ENCODE measurements at places on chromosomes 7 and 10. TPM values are rescaled to one million over a fixed set of nuclear protein-coding genes. Genes with fewer than 3 reads are reported as not detected.

GRCh38 chr7:158030566-158030965 is 557.1 kb downstream of the PTPRN2 start:
- H3K36me3 ChIP-seq = no peaks in the 10 kb centered on the region
- no peaks in the 10 kb centered on the region for H3K27me3 ChIP-seq
- H3K27ac ChIP-seq = no peak overlapping the region
- DNase-seq = no peak
- no peak overlapping the region for H3K4me3 ChIP-seq

- DNase-seq = peak; percentile 48
- peaks cover 7% of the 10 kb centered on the region for H3K4me1 ChIP-seq
- H3K27me3 ChIP-seq = no peaks in the 10 kb centered on the region
- H3K4me3 ChIP-seq = no peak overlapping the region
These were observed 46.5 kb downstream of the LHPP start for GRCh38 chr10:124508070-124508667.

DNA sequence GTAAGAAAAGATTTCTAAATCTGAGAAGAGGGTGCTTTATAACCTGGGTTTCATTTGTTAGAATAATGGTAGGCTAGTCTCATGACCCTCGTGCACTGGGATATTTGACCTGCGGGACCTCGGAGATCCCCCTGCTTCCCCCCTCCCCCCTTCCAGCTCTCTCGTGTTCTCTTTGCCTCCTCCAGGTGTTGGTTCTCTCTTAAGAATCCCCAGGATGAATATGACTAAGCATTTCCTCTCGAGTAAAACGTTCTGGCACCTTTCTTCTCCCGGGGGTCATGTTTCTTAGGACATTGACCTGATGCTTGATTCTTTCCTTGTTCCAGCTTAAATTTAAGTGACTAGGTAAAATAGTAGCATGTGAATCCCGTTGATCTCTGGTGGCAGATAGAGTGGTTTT is 71.2 kb downstream of the SHH start:
- H3K27me3 ChIP-seq = no peaks in the 10 kb centered on the region
- H3K27ac ChIP-seq = no peak overlapping the region
- peaks cover 62% of the 10 kb centered on the region for H3K36me3 ChIP-seq
- no peak overlapping the region for H3K4me3 ChIP-seq
- DNase-seq = no peak
- peaks cover 4% of the 10 kb centered on the region for H3K4me1 ChIP-seq

- no peak for DNase-seq
- no peaks in the 10 kb centered on the region for H3K27me3 ChIP-seq
- H3K27ac ChIP-seq = no peak overlapping the region
- H3K4me3 ChIP-seq = no peak overlapping the region
- no peaks in the 10 kb centered on the region for H3K36me3 ChIP-seq
These were observed 1.2 kb downstream of the CFAP69 start for GRCh38 chr7:90246171-90246570.

DNA sequence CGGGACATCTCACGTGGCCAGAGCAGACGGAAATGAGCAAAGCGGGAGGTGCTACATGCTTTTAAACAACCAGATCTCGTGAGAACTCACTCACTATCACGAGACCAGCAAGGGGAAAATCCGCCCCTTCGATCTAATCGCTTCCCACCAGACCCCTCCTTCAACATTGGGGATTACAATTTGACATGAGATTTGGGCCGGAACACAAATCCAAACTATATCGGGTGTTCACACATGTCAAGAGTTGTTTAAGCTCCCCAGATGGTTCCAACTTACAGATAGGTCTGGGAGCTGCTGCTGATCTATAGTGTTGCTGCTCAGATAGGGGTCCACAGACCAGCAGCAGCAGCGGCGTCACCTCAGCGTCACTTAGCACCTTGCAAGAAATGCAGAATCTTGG is 194.9 kb downstream of the GPAM start:
- H3K27ac ChIP-seq = no peak overlapping the region
- DNase-seq = no peak
- H3K27me3 ChIP-seq = no peaks in the 10 kb centered on the region
- no peak overlapping the region for H3K4me3 ChIP-seq
- no peaks in the 10 kb centered on the region for H3K36me3 ChIP-seq

DNA sequence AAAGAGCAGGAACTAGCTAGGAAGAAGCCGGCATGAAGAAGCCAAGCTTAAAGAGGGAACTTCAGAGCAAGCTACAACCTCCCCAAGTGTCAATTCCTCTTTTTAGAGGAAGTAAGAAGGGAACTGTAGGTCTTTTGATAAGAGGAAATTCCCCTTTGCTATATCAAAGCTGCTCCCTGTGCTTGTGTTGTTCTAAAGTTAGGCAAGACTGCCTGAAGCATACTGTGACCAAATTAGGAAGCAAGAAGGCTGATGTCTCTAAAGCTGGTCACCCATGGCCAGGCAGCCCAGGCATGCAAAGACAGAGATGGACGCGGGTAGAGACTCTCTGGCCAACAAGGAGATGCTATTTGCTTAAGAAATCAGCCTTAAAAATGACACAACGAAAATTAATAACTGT is 87.9 kb downstream of the RNF216 start:
- no peaks in the 10 kb centered on the region for H3K36me3 ChIP-seq
- peak; percentile 91 for DNase-seq
- H3K27me3 ChIP-seq = no peaks in the 10 kb centered on the region

- no peak overlapping the region for H3K27ac ChIP-seq
- peak; percentile 85 for DNase-seq
- no peaks in the 10 kb centered on the region for H3K27me3 ChIP-seq
- H3K36me3 ChIP-seq = no peaks in the 10 kb centered on the region
These were observed 9.9 kb upstream of the PSMG3 start for GRCh38 chr7:1579481-1580421.

DNA sequence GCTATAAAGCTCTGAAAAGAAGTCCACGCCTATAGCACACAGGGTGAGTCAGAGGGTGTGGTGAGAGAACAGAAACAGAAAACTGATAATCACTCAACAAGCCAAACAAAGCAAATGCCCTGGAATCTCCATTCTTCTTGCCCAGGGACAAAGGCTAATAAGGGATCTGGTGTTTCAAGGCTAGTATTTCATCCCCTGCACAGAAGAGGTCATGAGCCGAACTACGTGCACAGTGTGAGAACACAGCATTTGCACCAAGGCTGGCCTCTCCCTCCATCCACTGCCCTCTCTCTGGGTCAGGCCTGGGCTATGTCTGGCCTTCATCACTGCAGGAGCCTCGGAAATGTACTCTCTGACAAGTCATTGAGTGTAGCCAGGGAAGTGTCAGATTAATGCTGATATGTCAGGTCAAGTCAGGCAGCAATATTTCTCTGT is 42.7 kb downstream of the PRR15 start:
- no peak for DNase-seq
- H3K4me1 ChIP-seq = peaks cover 3% of the 10 kb centered on the region
- H3K27ac ChIP-seq = no peak overlapping the region
- H3K36me3 ChIP-seq = no peaks in the 10 kb centered on the region
- H3K27me3 ChIP-seq = no peaks in the 10 kb centered on the region
- no peak overlapping the region for H3K4me3 ChIP-seq

- peak; percentile 68 for DNase-seq
- H3K27ac ChIP-seq = no peak overlapping the region
- H3K4me3 ChIP-seq = no peak overlapping the region
These were observed 437.5 kb downstream of the KIF20B start for GRCh38 chr10:90138844-90139243.

DNA sequence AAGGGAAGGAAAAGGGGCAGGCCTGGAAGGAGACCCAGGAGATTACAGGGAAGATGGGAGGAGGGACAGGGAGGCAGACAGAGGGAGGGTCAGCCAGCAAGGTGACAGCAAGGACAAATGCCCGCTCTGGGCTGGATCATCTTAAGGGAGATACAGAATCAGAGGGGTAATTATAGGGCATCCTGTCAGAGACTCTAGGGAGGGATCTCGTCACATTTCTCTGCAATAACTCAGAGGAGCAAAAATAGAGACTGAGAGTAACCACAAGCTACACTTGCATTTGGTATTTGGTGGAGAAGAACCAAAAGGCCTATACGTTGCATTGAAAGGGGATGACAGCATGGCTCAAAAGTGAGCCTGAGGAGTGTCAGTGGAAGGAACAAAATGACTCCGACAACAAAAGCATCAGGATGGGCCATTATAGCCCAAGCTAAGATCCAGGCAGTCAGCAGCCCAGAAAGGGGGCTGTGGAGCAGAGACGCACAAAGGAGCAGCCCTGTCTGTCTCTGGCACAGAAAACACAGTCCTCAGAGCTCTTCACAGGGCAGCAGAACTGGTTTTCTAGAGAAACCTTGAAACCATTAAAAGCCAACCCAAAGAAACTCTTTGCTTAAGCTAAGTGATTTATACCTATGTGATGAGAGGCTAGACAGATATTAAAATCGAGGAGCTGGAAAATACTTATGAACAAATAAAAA is 430.2 kb upstream of the VSTM2A start:
- H3K4me3 ChIP-seq = no peak overlapping the region
- H3K36me3 ChIP-seq = no peaks in the 10 kb centered on the region
- no peaks in the 10 kb centered on the region for H3K27me3 ChIP-seq
- H3K27ac ChIP-seq = no peak overlapping the region
- H3K4me1 ChIP-seq = no peaks in the 10 kb centered on the region

DNA sequence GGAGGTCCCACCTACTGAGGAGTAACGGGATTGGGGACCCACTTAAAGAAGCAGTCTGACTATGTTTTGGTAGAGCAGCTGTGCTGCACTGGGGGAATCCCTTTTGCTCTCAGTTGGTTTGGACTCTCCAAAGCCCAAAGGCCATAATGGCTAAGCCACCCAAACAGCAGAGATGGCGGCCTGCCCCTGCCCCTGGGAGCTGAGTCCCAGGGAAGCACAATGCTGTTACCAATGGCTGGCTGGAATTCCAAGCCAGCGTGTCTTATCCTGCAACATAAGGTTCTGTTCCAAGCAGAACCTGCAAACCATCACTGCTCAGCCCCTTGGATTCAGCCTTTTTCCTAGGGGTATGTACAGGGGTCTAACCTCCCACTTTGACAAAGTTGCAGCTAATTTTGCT is 53.7 kb upstream of the GNAT3 start:
- no peaks in the 10 kb centered on the region for H3K27me3 ChIP-seq
- no peaks in the 10 kb centered on the region for H3K4me1 ChIP-seq
- H3K36me3 ChIP-seq = no peaks in the 10 kb centered on the region
- H3K4me3 ChIP-seq = no peak overlapping the region
- no peak for DNase-seq

DNA sequence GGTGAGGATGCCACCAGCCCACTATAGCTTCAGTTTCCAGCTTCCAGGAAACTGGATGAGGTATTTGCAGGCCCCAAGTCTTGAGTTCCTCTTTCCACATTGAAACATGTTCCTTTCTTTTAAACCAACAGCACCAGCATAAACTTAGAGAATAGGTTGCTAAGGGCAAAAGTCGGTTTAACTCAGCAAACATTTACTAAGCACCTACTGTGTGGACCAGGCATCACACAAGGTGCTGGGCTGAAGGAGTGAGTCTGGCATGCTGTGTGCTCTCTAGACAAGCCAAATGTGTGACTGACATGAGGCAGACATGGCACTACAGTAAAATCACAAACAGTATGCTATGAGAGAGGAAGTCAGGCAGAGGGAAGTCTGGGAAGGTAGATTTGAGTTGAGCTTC is 11.0 kb upstream of the RASSF4 start:
- H3K4me3 ChIP-seq = peak overlapping the region; percentile 53
- peak overlapping the region; percentile 93 for H3K27ac ChIP-seq
- peak; percentile 68 for DNase-seq
- peaks cover 51% of the 10 kb centered on the region for H3K4me1 ChIP-seq
- no peaks in the 10 kb centered on the region for H3K27me3 ChIP-seq

DNA sequence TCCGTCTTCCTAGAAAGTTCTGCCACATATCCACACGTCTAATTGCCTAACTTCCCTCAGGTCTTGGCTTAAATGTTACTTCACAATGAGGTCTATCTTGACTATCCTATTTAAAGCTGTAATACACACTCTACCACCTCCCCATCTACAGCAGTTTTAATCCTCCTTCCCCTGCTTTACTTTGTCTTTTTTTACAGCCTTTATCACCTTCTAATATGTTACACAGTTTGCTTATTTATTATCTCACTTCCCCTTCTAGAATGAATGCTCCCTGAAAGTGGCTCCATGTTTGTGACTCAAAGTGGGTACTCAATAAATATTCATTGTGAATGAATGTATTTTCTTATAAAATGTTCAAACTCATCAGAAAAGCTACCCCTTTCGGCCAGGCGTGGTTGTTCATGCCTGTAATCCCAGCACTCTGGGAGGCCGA is 13.6 kb upstream of the MICU1 start:
- H3K27me3 ChIP-seq = no peaks in the 10 kb centered on the region
- H3K4me1 ChIP-seq = no peaks in the 10 kb centered on the region
- DNase-seq = no peak
- no peak overlapping the region for H3K4me3 ChIP-seq

DNA sequence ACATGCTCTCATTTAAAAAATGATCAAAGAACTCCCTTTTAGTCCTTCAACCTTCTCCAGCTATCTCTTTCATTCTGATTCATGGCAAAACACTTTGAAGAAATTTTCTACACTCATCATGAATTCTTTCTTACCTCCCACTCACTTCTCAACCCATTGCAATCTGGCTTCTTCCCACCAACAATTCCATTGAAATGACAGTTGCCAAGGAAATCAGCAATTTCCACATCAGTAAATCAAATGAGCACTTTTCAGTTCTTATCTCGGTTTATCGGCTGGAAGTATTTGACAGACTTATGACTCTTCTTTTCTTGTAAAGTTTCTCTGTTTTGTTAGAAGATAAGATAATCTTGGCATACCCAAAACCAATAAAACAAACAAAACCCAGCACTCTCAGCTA is 99.1 kb upstream of the CACNA2D1 start:
- H3K36me3 ChIP-seq = no peaks in the 10 kb centered on the region
- no peak overlapping the region for H3K27ac ChIP-seq
- H3K4me1 ChIP-seq = no peaks in the 10 kb centered on the region
- DNase-seq = no peak
- no peaks in the 10 kb centered on the region for H3K27me3 ChIP-seq

DNA sequence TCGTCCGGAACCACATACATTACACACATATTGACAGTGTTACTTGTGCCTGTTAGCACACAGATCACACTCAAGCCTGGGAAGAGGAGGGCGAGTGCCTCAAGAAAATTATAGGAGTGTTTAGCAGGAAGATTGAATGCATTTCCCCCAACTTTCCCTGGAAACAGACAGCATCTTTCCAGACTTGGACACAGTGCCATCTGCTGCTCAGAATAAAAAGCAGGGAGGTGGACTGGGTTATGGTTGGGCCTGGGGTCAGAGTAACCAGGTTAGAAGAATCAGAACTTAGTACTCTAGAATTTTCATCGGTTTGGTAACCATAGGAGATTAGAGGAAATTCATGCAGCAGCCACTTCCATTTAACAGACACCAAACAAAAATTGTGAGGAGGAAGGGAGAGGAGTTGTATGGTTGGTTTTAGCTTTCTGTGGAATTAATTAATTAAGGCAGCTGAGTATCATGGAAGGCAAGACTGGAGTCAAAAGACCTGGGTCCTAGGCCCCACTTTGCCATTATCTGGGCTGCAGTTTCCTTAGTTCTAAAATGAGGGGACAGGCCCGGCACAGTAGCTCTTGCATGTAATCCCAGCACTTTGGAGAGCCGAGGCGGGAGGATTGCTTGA is 43.4 kb upstream of the OPTN start:
- DNase-seq = no peak
- no peaks in the 10 kb centered on the region for H3K36me3 ChIP-seq
- no peaks in the 10 kb centered on the region for H3K27me3 ChIP-seq
- H3K4me3 ChIP-seq = no peak overlapping the region

GRCh38 chr10:74763934-74764591 is 62.3 kb upstream of the KAT6B start:
- no peak overlapping the region for H3K4me3 ChIP-seq
- no peaks in the 10 kb centered on the region for H3K27me3 ChIP-seq
- DNase-seq = no peak
- no peak overlapping the region for H3K27ac ChIP-seq
- H3K36me3 ChIP-seq = no peaks in the 10 kb centered on the region

The CCDC172 gene
- total RNA-seq = not detected

The INHBA gene
- total RNA-seq = not detected

The CD36 gene
- not detected for total RNA-seq

The MUC12 gene
- total RNA-seq = not detected

The LMBR1 gene
- 123 TPM for total RNA-seq

The CYP2C18 gene
- not detected for total RNA-seq

The AQP1 gene
- total RNA-seq = 0.82 TPM
